ENCODE measurements at places on chromosomes 4 and X.

GRCh38 chrX:10070714-10071436 is 85.9 kb upstream of the CLCN4 start:
- no peak for DNase-seq

DNA sequence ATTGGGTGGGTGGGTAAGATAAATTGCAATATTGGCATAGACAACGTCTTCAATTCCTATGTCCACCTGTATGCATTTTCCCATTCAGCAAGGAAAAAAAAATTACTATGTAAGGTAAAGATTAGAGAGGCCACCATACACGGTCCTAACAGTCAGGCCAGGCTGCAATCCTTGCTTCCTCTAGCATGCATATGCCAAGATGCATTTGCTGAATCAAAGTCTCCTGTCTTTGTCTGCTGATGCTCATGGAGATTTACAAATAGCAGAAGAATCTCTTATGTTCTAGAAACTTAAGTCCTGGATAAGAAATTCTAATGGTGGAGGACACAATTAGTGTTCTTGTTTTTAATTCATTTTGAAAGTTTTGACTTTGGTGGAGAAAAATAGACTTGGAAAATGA is 206.8 kb downstream of the PDGFC start:
- no peak for DNase-seq

- no peak for DNase-seq
These were observed 6.8 kb upstream of the SLC25A6 start for GRCh38 chrX:1398431-1399340.

DNA sequence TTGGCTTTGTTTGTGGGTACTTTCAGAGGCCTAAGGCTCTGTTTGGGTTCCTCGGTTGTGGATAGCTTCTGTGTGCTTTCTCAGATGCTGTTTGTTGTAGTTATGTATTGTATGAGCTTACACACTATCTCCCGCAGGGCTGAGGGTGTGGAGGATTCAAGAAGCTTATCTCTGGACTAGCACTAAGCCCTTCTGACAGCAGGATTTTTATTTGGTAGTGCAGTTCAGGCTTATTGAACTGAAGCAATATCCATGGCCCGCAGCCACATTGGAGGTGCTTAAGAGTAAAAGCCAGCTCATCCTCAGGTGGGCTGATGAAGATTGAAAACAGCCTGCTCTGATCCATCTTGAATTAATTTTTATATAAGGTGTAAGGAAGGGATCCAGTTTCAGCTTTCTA is 128.2 kb downstream of the RASGEF1B start:
- DNase-seq = no peak

DNA sequence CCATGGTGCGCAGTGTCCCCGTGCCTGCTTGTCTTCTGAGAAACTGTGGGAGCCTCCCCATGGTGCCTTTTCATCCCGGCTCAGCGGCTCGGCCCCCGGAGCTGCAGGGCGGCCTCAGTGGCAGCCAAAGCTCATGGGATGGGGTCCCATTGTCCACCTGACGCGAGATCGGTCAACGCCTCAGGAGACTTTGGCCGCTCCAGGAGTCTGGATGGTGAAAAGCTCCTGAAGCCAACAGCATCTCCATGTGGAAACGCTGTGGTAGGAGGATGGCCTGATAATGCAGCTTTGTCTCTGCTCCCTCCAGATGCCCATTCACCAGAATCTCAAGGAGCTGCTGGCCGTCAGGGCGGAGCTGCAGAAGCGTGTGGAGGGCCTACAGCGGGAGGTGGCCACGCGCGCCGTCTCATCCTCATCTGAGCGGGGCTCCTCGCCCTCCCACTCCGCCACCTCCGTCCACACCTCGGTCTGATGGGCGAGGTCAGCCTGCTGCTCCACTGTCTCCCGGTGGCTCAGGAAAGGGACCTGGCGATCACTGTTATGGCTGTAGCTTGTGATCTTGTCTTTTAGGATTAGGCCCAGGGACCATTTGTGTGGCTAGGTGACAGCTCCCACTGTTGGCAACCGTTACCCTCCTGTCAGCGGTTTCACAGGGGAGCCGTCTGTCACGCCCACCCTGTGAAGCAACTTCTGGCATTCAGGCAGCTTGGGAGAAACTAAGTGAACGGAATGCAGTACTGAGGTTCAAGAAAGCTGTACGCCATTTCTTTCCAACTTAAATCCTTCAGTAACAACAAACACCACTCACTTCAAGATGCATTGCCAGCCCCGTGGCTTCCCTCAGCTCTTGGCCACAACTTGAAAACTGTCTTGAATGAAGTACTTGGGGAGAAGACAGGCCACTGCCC is 69.3 kb downstream of the MTMR1 start:
- DNase-seq = no peak

GRCh38 chr4:124851741-124852140 is 139.2 kb upstream of the ANKRD50 start:
- DNase-seq = no peak

- no peak for DNase-seq
These were observed 12.1 kb downstream of the PJA1 start for GRCh38 chrX:69153060-69153730.

- DNase-seq = no peak
These were observed 17.8 kb upstream of the SPRY1 start for GRCh38 chr4:123378794-123379193.

GRCh38 chr4:48949518-48950219 is 36.4 kb upstream of the CWH43 start:
- no peak for DNase-seq

DNA sequence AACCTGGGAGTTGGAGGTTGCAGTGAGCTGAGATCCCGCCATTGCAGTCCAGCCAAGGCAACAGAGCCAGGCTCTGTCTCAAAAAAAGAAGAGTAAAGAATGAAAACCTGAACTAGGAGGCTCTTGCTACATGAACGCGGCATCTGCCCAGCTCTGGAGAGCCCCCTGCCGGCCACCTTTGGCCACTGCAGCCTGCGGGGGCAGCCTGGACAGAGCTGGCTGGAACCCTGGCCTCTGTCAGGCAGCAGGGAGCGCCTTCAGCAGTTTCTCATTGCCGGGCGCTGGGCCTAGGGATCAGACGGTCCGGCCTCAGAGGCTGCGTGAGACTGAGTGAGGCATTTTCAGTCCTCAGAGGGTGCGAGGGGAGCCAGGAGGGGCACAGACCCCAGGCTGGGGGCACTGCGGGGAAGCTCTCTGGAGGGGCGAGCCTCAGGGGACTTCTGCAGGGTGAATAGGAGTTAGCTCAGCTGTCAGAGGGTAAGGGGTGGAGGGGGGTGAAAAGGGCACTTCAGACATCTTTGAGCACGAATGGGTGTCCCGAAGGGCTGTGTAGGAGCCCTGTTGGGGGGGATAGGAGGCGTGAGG is 17.5 kb downstream of the DOK7 start:
- no peak for DNase-seq

DNA sequence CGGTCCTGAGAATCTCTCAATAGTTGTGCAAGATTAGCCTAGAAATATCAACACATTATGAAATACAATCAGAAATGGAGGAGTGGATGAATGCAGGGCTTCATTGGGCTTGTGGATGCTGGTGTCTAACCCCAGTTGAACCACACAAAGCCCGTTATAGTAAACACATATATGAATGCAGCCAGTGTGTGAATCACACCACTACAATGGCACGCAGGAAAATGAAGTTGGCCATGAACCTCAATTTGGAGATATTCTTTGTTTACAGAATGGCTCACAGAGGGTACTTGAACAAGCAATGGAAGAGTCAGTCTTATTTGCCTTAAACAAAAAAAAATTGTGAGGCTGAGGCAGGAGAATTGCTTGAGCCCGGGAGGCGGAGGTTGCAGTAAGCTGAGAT is 57.8 kb downstream of the SOD3 start:
- no peak for DNase-seq

DNA sequence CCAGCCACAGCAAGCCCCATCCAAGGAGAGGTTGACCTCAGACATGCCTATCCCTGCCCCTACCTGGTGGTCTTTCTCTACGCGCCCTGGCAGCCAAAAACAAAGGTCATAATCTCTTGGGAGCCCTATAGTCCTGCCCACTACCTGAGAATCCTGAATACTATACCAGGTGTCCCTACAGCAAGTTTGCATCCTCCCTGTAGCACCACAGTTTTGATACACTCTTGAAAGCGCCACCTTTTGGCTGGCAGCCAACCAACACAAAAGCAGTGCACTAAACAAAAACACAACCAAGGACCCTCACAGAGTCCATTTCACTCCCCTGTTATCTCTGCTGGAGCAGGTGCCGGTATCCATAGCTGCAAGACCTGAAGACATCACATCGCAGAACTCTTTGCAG is 523.8 kb upstream of the CPEB2 start:
- no peak for DNase-seq

DNA sequence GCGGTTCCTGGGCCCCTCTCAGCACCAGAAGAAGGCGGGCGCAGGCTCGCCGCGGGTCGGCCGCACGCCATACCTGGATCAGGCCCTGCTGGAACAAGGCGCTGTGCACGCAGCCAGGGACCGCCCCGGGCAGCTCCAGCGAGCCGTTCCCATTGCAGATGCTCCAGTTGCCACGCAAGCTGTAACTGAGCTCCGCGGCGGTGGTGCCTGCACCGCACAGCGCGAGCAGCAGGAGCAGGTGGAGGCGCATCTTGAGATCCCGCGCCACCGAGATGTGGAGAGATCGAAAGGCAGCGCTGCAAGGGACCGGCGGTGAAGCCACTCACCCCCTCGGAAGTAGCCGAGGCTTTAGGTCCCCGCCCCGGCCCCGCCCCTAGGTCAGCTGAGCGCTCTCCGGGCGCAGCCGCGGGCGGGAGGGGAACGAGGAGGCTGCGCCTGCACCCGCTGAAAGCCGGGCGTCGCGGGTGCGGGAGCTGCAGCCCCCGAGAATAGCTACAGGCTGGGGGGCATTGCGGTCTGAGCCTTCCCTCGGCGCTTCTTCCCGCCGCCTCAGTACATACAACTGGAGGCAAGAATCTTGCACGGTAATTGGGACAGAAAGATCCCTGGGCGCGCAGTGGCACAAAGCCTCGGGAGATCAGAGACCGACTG is at the start of gene MANBA:
Gene MANBA, minus strand, starts transcription at position 324 of the 651 bp plus-strand sequence. Its CDS starts 74 bp downstream, at position 250.
- DNase-seq = no peak

DNA sequence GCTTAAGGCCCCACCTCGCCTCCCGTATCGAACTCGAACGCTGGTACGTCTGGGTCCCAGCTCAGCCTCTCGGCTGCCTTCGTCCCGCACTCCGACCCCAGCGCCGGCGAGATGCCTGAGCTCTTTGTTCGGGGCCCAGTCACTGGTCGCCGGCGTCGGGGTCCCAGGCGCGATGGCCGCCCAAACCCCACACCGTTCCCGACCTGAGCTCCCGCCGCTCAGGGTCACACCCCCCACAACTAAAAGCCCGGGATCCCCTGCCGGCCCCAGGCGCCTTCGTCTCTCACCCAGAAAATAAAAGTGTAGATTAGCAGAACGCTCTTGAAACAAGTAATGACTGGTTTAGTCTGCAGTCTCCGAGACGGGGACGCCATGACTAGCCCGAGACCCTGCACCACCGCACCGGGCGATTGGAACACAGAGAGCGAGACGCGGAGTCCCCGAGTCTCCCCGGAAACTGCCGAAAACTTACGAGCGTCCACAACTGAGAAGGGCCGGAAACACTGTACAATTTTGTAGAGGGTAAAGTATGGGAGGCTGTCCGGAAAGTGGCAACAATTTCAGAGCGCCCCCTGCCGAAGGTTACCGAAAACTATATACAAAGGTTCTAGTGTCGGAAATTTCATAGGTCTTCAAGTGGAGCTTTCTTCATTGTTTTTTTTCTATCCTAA is at the start of gene TSPAN6:
Gene TSPAN6, minus strand, starts transcription at position 486 of the 671 bp plus-strand sequence. Its CDS starts 112 bp downstream, at position 374.
- no peak for DNase-seq

DNA sequence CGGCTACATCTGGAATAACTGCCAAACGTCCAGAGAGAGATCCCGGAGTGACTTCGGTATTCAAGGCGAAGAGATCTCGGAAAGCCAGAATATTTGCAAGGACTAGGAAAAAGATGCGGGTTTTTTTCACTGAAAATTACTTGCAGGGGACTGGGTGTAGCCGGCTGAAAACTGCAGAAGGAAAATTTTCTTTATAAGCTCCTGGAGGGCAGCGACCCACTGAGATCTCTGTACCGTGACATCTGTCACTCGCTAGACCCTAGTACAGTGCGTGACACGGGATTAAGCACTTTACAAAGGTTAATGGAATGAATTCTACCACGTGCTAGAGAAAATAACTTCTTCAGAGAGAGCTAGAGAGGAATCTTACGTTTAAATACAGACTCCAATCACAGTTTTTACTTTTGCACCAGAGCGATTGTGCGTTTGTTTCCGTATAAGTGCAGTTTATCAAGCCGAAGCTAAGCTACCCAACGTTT is 1.1 kb upstream of the LCORL start:
- DNase-seq = no peak

DNA sequence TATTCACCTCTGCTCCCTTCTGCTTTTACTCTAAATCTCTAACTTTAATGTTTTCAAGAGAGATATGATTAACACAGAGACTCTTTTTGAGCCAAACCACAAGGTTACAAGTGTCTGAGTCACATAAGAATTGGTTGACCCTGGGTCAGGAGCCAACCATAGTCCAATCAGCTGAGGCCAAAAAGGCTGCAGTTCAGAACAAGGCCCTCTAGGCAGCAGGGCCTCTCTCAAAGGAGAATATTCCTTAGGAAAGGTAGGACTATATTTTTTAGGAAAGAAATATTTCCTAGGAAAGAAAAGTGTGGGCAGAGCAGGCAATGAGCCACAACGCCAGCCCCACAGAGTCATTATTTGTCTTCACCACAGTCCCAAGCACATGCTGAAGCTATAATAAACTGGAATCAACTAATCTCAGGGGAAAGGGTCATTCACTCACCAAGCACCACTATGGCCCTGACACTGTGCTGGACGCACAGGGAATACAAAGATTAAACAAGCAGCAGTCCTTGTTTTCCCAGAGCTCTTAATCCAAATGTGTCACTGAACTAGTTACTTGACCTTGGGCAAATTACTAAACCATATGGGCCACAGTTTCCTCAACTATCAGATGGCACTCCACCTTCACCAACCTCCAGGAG is 2.2 kb downstream of the ATP8A1 start:
- no peak for DNase-seq

DNA sequence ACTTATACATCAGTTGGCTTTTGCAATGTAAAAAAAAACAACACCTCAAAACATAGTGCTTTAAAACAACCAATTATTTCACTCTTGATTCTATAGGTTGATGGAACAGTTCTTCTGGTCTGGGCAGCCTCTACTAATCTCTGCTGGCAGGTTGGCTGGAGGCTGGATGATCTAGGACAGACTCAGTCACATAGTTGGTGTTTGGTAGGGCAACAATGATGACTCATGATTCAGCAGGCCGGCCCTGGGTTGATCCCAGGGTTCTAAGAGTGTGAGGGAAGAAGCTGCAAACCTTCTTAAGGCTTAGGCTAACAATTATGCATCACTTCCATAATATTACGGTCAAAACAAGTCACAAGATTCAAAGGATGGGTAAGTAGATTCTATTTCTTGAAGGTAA is 558.2 kb downstream of the ZNF674 start:
- no peak for DNase-seq

DNA sequence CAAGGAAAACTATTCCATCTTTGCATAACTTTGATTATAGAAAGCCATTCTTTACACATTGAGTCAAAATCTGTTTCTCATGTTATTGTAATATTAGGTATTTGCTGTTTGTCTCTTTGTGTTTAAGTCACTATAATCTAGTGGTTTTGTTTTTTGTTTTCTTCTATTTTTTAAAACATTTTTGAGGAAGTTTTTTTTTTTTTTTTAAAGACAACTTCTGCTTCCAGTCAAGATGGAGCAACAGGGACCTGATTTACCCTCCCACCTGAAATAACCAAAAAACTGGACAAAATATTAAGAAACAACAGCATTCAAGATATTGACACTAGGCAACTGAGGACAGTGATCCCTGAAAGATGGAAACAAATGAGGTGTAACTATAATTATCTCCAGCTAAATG is 18.4 kb upstream of the NSUN7 start:
- DNase-seq = no peak

- DNase-seq = no peak
These were observed 6.2 kb downstream of the ARFIP1 start for GRCh38 chr4:152785639-152786615.

- DNase-seq = no peak
These were observed 94.0 kb downstream of the AFAP1 start for GRCh38 chr4:7845493-7846128.
